ENCODE measurements at places on chromosomes 12 and 14.

DNA sequence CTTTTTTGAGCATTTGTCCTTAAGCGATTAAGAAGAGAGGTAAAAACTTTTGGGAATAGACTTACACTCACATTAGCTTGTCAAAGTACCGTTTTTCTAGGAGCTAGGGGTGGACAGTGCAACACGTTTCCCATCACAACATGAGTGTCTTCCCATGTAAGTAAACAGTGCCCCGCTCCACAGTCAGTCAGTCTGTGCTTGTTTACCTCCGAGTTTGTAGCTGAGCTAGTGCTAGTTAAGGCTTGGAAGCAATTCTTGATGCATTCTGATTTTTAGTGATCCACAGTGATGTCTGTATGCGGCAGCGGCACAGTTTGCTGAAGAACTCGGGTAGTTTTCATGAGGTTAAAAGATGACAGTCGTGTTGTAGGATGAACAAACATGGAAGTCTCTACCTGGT is 941 bp downstream of the ZDHHC17 start:
- no peak for DNase-seq

DNA sequence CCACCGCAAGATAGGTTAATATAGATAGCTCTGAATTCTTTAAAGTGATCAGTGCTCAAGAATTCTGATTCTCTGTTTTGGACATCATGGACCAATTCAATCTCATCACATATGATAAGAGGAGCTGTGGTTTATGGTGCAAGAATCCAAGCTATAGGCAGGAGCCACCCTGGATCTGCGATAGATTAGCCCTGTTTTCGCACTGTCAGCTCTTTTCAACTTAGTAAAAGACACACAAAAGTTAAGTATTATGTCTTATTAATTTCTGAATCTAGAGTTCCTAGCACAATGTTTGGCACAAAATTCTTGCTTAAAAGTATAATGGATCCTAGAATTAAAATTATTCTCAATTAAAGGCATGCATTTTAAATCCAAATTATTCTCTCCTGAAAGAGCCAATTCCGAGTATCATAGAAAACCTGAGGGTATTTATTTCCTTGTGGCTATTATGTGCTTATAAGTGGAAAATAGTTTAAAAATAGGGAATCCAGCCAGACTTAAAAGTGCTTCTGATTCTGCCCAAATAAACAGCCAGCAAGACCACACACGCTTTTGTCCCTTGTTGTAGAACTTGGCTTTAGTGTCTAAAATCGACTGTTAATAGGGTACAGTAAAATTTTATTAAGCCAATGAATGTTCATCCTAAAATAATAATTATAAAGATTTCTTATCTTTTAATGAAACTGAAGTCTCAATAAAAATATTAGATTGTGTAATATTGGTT is 184.9 kb upstream of the FLRT2 start:
- no peak for DNase-seq

GRCh38 chr12:63036974-63037335 is 102.0 kb upstream of the PPM1H start:
- DNase-seq: no peak

GRCh38 chr12:10618338-10618987 is 5.1 kb upstream of the MAGOHB start:
- DNase-seq: no peak

GRCh38 chr12:49021292-49021915 is 2.8 kb upstream of the PRKAG1 start:
- DNase-seq: no peak

- DNase-seq: no peak
Measured at GRCh38 chr14:75320196-75320595, 41.6 kb downstream of the FOS start.

GRCh38 chr12:78120866-78121560 is 290.3 kb downstream of the NAV3 start:
- no peak for DNase-seq

DNA sequence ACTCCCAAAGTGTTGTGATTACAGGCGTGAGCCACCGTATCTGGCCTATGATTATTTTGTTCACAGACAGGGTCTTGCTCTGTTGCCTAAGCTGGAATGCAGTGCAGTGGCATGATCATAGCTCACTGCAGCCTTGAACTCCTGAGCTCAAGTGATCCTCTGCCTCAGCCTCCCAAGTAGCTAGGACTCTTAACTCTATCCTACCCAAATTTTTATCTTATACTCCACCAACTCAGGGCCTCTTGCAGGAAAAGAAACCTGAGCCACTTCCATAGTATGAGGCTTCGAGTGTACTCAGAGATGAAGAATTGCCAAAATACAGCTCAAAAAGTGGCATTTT is 828 bp downstream of the MMAB start:
- DNase-seq: no peak

GRCh38 chr12:52689936-52690335 is 9.7 kb upstream of the KRT1 start:
- DNase-seq: no peak

GRCh38 chr14:81208489-81208888 is 12.3 kb downstream of the GTF2A1 start:
- DNase-seq: no peak

GRCh38 chr12:45244561-45245343 is 28.9 kb downstream of the ANO6 start:
- DNase-seq: no peak

- DNase-seq: no peak
Measured at GRCh38 chr14:64940336-64940910, 2.1 kb downstream of the GPX2 start.

DNA sequence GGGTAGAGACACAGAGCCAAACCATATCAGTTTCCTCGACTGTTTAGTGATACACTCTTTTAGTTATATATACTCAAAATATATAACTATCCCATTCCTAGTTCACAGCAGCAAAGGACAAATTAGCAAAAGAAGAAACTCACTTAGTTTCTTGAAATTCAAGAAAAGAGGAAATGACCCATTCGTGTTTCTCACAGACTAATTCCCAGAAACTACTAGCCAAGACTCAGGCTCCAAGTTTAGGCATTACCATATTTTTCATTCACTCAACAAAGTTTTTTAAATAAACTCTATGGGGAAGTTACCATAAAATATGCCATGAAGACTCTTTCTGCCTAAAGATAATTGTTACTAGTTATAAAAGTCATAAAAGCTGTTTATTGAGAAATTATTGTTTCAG is 152.3 kb upstream of the DAAM1 start:
- no peak for DNase-seq

- no peak for DNase-seq
Measured at GRCh38 chr12:45409966-45410365, 194.1 kb downstream of the ANO6 start.

DNA sequence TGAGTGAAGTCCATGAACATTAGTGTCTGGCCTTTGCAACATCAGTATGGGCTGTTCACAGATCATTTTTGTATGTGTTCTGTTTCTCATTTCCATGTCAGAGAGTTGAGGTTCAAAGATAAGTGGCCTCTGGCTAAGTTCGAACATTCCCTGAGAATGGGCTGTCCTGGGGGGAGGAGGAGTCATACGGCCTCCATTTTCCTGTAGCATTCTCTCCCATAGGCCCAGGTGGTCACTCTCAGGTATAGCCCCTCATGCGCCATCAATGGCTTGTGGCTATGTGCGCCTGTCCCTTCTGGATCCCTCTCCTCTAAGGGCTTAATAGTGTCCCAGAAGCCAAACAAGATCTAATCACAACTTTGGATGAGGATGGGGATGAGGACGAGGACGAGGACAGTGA is 165.0 kb downstream of the PAX9 start:
- no peak for DNase-seq

GRCh38 chr12:88419794-88420193 is 160.5 kb downstream of the KITLG start:
- no peak for DNase-seq

DNA sequence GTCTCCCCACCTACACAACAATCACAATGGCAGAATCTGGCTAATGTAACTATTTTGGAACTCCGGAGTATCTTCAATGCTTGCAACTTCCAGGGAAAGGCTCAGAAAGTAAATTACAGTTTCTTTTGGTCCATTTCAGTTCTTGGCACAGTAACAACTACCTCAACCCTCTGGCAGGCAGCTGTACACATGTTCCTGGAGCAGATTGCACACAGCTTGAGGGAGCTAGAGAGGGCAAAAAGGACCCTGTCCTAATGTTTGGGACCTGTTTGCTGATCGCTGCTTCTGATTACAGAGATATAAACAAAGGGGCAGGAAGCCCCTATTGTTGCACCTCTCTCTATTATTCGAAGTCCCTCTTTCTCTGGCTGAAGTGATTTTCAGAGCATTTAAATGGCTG is 35.2 kb upstream of the SLC38A1 start:
- DNase-seq: no peak

DNA sequence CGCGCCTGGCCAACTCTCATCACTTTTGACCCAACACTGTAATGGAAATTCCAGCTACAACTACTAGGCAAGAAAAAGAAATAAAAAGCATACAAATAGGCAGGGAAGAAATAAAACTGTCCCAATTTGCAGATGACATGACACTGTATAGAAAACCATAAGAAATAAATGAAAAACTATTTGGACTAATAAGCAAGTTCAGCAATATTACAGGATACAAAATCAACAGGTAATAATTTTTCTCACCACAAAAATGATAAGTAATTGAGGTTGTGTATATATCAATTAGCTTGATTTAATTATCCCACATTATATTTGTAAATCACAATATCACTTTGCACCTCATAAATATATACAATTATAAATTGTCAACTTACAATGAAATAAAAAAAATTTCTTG is 41.9 kb upstream of the OASL start:
- no peak for DNase-seq

DNA sequence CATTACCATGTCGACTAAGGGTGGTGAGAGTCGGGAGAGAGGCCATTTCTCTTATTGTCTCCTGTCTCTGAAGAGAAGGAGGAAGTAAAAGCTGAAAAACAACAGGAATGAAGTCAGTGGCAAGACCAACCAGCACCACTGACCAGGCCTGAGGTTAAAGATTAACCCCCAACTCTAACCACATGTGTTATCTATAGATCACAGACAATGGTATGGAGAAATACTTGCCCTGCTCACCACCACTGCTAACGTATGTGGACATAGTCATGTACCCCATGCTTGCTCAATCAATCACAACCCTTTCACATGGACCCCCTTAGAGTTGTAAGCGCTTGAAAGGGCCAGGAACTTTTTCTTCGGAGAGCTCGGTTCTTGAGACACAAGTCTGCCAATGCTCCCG is 690.9 kb upstream of the LMO3 start:
- DNase-seq: no peak

- no peak for DNase-seq
Measured at GRCh38 chr12:89334548-89335169, 17.6 kb downstream of the DUSP6 start.

GRCh38 chr14:65231286-65231980 is 129.1 kb upstream of the MAX start:
- DNase-seq: no peak

GRCh38 chr12:1474041-1474573 is 120.3 kb downstream of the FBXL14 start:
- no peak for DNase-seq

DNA sequence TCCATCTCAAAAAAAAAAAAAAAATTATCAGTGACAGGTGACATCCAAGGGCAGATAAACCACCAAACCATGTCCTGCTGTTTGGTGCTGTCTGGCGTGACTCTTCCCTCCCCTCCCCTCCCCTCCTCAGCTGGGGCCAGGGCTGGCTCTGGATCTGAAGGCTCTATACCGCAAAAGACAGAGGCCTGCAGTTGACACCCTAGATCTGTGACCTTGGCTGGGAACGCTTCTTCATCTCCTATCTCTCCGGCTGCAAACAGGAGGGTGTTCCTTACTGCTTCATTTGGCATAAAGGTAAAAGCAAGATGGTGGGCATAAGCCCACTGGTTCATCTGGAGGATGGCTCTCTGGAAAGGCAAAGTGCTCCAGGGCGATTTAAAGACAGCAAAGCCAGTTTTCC is 126.8 kb upstream of the PRMT8 start:
- no peak for DNase-seq

DNA sequence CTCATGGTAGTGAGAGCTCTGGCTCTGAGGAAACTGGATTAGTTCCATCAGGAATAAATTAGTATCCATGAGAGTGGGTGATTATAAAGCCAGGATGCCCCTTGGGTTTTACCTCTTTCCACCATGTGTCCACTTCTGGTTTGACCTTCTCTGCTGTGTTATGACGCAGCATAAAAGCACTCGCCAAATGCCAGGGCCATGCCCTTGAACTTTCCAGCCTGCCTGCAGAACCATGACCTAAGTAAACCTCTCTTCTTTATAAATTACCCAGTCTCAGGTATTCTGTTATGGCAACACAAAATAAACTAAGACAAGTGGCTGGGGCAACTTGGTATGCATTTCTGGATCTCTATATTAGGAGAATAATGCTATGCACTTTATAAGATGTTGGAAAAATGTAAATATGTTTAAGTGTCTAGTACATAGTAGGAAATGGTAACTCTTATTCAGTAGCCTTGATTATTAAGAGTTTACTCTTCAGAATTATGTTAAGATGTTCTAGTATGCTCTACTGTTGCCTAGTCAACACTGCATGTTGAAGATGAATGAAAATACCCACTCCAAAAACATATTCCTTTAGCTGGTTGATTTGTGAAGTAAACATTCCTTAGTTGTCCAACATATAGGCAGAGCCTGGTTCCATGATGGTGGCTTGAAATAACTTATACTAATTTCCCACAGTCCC is 455.6 kb upstream of the TMPO start:
- DNase-seq: no peak

- no peak for DNase-seq
Measured at GRCh38 chr14:65805113-65805473, 392.6 kb downstream of the FUT8 start.

DNA sequence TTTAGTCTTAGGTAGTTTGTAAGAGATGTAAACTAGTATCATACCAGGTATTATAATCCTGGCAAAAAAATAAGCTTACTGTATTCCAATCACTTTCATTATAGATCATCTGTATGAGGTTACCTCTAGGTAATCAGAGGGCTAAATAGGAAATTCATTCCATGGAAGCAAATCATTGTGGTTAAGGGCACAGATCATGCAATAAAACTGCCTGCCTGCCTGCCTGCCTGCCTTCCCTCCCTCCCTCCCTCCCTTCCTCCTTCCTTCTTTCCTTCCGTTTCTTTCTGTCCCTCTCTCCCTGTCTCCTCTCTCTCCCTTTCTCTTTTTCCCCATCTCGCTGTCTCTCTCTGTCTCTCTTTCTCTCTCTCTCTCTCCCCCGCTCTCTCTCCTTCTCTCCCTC is 3.2 kb upstream of the CLEC9A start:
- DNase-seq: no peak

DNA sequence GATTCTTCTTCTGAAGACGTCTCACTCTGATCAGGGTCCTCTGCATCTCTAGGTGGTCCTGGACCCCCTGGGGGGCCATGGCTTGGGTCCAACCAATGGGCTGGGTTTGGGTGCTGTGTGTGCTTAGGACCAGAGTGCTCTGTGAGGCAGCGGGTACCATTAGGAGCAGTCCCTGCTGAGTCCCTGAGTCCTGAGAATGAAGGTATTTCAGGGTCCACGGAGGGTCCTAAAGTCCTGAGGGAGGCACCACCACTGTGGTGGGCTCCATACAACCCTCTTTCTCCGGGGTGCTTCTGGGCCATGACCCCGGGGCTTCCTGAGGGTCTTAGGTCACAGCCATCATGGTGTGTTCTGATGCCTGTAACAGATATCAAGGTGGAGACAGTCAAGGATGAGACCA is 1.0 kb downstream of the DNAJC14 start:
- DNase-seq: no peak

- no peak for DNase-seq
Measured at GRCh38 chr12:88952562-88952942, 372.3 kb upstream of the KITLG start.
